Osteoblast (primary cell): ENCODE measurements at places on chromosomes 13 and 19. TPM values are rescaled to one million over a fixed set of nuclear protein-coding genes. Genes with fewer than 3 reads are reported as not detected.
A peak's percentile ranks its signal among the peaks of the same experiment; 100 is the strongest.

PRR22 gene
- 0.29 and 0.36 TPM in 2 replicates for total RNA-seq

GRCh38 chr13:36344173-36344572 lies 2.0 kb downstream of the SPART start:
- no peak for DNase-seq
- H3K4me1 ChIP-seq, result peaks cover 22% of the 10 kb centered on the region
- H3K27ac ChIP-seq, result peak overlapping the region; percentile 99
- no peaks in the 10 kb centered on the region for H3K27me3 ChIP-seq
- no peaks in the 10 kb centered on the region for H3K36me3 ChIP-seq
- H3K4me3 ChIP-seq, result peak overlapping the region; percentile 77

GRCh38 chr13:103284466-103284865 lies 218.2 kb upstream of the SLC10A2 start:
- no peak for DNase-seq
- no peaks in the 10 kb centered on the region for H3K36me3 ChIP-seq
- no peaks in the 10 kb centered on the region for H3K27me3 ChIP-seq
- no peaks in the 10 kb centered on the region for H3K4me1 ChIP-seq
- no peak overlapping the region for H3K4me3 ChIP-seq

- no peak for DNase-seq
- H3K4me3 ChIP-seq, result no peak overlapping the region
- no peaks in the 10 kb centered on the region for H3K27me3 ChIP-seq
- no peak overlapping the region for H3K27ac ChIP-seq
- H3K36me3 ChIP-seq, result no peaks in the 10 kb centered on the region
- H3K4me1 ChIP-seq, result peaks cover 15% of the 10 kb centered on the region
Observed at GRCh38 chr13:98848746-98849145, 96.3 kb upstream of the SLC15A1 start.

DNA sequence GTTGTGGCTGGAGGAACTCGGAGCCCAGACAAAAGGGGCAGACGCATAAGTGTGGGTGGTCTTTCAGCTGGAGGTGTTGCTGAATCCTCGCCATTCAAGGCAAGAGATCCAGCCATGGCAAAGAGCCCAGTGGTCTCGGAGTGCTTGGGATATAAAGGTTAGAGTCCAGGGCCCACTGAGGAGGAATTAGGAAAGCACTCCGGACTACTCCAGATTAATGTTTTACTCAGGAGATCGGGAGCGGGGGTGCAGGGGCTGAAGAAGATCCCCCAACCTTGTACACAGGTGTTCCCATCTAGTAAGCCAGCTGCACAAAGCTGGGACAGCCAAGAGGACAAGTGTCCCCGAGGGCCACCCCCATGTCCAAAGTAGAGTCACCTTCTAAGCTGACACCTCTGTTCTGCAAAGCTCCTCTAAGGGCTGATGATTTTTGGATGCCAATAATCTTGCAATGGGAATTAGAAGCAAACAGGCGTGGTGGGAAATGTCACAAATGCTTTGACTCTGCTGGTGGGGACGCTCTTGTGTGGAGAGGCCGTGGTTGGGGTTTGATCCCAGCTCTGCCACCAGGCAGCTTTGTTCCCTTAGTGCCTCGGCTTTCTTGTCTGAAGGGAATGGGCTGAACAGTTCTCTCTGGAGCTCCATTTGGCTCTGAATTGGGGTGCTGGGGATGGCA lies 194.3 kb upstream of the SOX1 start:
- no peaks in the 10 kb centered on the region for H3K27me3 ChIP-seq
- no peak for DNase-seq
- no peak overlapping the region for H3K4me3 ChIP-seq
- H3K4me1 ChIP-seq, result no peaks in the 10 kb centered on the region
- H3K36me3 ChIP-seq, result no peaks in the 10 kb centered on the region
- no peak overlapping the region for H3K27ac ChIP-seq

DNA sequence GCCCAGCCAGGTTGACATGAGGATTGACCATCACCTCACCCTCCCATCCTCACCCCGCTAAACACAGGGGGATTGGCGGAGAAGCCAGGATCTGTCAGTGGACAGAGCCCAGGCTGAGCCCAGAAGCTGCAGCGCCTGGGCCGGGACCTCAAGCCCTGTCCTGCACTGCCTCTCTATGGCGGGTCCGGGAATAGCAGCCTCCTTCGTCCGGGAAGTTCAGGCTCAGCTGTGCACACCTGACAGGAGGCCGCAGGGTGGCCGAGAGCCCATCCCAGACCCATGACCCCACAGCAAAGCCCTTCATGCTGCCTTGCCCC lies 67.8 kb downstream of the SPACA7 start:
- H3K36me3 ChIP-seq, result no peaks in the 10 kb centered on the region
- H3K27me3 ChIP-seq, result peaks cover 9% of the 10 kb centered on the region
- no peak overlapping the region for H3K27ac ChIP-seq
- H3K4me1 ChIP-seq, result no peaks in the 10 kb centered on the region

STOML3 gene
- total RNA-seq, result not detected in 2 replicates

DNA sequence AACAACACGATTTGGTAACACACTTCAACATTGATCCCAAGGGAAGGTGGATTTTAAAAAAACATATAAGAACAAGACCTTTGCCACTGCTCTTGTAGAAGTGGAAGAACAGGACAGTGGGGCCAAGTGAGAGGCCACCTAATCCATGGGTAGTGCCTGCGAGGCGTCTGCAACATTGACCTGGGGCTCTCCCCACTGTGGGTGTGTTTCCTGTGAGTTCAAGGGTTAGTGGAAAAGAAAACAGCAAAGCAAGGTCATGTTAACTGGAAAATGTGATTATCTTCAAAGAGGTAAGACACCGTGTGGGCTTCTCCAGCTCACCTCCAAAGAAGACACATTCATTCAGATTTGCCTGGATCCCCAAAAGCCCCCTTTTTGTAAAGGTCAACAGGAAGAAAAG lies 327.0 kb downstream of the UQCRFS1 start:
- H3K27ac ChIP-seq, result no peak overlapping the region
- H3K27me3 ChIP-seq, result no peaks in the 10 kb centered on the region
- DNase-seq, result no peak
- no peaks in the 10 kb centered on the region for H3K36me3 ChIP-seq
- H3K4me1 ChIP-seq, result no peaks in the 10 kb centered on the region

KIRREL2 gene
- not detected in 2 replicates for total RNA-seq

GRCh38 chr13:23833733-23834611 lies 55.2 kb downstream of the MIPEP start:
- H3K27ac ChIP-seq, result no peak overlapping the region
- H3K36me3 ChIP-seq, result no peaks in the 10 kb centered on the region
- peaks cover under 1% of the 10 kb centered on the region for H3K4me1 ChIP-seq

DNA sequence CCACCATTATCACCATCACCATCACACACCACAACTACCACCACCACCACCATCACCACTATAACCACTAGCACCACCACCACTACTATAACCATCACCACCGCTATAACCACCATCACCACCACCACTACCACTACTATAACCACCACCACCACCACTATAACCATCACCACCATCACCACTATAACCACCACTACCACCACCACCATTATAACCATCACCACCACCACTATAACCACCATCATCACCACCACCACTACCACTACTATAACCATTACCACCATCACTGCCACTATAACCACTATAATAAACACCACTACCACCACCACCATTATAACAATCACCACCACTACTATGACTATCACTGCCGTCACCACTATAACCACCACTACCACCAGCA lies 173.2 kb downstream of the DCLK1 start:
- no peak for DNase-seq
- H3K4me1 ChIP-seq, result peaks cover 21% of the 10 kb centered on the region
- no peak overlapping the region for H3K4me3 ChIP-seq
- H3K36me3 ChIP-seq, result no peaks in the 10 kb centered on the region
- peak overlapping the region; percentile 36 for H3K27ac ChIP-seq

DNA sequence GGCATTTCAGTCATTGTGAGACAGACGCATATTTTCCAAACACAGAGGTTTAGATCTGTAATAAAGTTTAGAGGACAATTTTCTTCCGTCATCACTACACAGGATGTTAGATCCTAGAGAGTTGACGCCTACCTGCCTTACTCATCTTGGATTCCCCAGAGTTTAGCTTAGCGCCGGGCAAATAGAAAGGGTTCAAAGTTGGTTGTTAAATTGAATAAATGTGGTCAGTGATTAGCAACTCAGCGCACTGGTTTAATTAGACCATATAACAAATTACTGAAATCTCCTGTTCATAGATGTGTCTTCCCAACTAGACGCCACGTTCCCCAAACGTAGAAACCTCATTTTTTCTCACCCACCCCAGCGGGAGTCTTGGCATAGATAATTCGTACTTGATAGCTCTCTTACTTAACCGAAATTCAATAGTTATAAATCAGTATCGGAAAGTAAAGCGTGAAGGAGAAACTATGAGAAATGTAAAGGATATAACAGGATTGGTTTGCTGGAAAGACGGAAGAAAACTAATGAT lies 726 bp upstream of the UFM1 start:
- H3K27me3 ChIP-seq, result no peaks in the 10 kb centered on the region
- peak; percentile 56 for DNase-seq
- peaks cover 20% of the 10 kb centered on the region for H3K4me1 ChIP-seq
- peaks cover 21% of the 10 kb centered on the region for H3K36me3 ChIP-seq

C1QTNF9 gene
- under 0.01 TPM in 1 of 2 replicates, not detected in the other for total RNA-seq

UGGT2 gene
- total RNA-seq, result 75.4 and 78.2 TPM in 2 replicates

DNA sequence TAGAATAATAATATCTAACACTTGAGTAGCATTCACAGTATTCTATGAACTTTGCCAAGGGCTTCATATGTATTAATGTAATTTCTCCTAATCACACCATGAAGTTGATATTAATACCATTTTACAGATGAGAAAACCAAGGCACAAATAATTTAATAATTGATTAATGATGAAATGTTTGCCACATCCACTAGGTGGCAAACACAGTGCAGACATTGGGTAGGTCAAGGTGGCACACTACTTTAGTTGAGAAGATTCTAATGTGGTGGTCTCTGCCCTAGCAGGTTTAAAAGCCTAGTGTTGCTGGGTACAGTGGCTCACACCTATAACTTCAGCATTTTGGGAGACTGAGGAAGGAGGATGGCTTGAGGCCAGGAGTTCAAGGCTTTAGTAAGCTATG lies 412.4 kb downstream of the SUCLA2 start:
- DNase-seq, result no peak
- H3K4me3 ChIP-seq, result no peak overlapping the region
- no peak overlapping the region for H3K27ac ChIP-seq
- H3K4me1 ChIP-seq, result no peaks in the 10 kb centered on the region

AZU1 gene
- total RNA-seq, result not detected in 2 replicates

GRCh38 chr13:68232351-68233130 lies 1002.4 kb upstream of the PCDH9 start:
- H3K4me1 ChIP-seq, result no peaks in the 10 kb centered on the region
- H3K36me3 ChIP-seq, result no peaks in the 10 kb centered on the region
- DNase-seq, result no peak
- H3K4me3 ChIP-seq, result no peak overlapping the region

PNMA8A gene
- total RNA-seq, result 2.1 and 2.2 TPM in 2 replicates

GRCh38 chr13:40445557-40445990 lies 220.9 kb downstream of the FOXO1 start:
- no peaks in the 10 kb centered on the region for H3K36me3 ChIP-seq
- no peak overlapping the region for H3K4me3 ChIP-seq
- H3K4me1 ChIP-seq, result peaks cover 18% of the 10 kb centered on the region

CYP2F1 gene
- total RNA-seq, result not detected in 2 replicates

GRCh38 chr19:44986389-44986788 lies 14.9 kb upstream of the RELB start:
- H3K27me3 ChIP-seq, result no peaks in the 10 kb centered on the region
- no peaks in the 10 kb centered on the region for H3K4me1 ChIP-seq
- H3K36me3 ChIP-seq, result peaks cover 45% of the 10 kb centered on the region
- peak; percentile 74 for DNase-seq
- H3K27ac ChIP-seq, result no peak overlapping the region

DNA sequence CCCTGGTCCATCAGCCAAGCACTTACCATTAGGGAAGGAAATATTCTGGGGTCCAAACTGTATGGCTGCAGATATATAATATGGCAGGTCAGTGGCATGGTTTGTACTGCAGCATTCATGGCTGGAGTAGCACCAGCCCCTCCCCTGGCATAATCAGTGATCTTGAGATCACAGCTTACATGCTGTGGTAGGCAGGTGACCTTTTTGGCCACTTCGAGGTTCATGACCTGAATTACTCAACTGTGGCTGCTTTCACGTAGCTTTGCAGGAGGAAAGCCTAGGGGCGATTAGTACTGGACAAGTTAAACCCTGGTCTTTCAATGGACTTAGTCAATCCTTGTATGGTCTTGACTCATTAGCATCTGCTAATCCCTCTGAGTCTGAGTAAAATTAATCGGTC lies 169.8 kb downstream of the SPRY2 start:
- H3K4me3 ChIP-seq, result no peak overlapping the region
- no peak for DNase-seq
- no peaks in the 10 kb centered on the region for H3K27me3 ChIP-seq
- H3K36me3 ChIP-seq, result no peaks in the 10 kb centered on the region
- H3K27ac ChIP-seq, result no peak overlapping the region

GRCh38 chr13:51437550-51438127 lies 15.2 kb downstream of the INTS6 start:
- peaks cover 12% of the 10 kb centered on the region for H3K36me3 ChIP-seq
- H3K4me3 ChIP-seq, result no peak overlapping the region
- H3K4me1 ChIP-seq, result no peaks in the 10 kb centered on the region
- no peak for DNase-seq
- no peaks in the 10 kb centered on the region for H3K27me3 ChIP-seq

SOX1 gene
- total RNA-seq, result not detected in 2 replicates

DNA sequence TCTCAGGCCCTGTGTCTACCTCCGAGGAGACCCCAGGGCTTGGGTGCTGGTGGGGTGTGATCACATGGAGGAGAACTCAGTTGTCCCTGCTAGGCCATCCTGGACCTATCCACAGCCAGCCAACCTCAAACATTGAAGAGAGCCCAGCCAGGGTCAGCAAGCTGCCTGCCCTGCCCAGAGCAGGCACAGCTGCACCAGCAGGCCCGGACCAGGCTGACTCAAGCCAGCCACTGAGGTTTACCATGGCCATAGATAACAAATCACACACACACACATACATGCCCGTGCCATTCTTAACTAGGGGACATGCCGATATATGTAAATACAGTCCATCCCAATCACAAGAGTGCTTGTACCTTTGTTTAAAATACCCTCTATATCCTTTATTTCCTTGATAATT lies 8.1 kb downstream of the ARHGEF7 start:
- H3K36me3 ChIP-seq, result no peaks in the 10 kb centered on the region
- DNase-seq, result no peak
- H3K27me3 ChIP-seq, result peaks cover 32% of the 10 kb centered on the region
- no peak overlapping the region for H3K27ac ChIP-seq
- no peak overlapping the region for H3K4me3 ChIP-seq

LIG1 gene
- total RNA-seq, result 10.0 and 11.9 TPM in 2 replicates
